GM03348 (cell line): ENCODE measurements at places on chromosomes 12 and 14.
A peak's percentile ranks its signal among the peaks of the same experiment; 100 is the strongest.

- DNase-seq = no peak
Measured at GRCh38 chr14:101495827-101496775, 65.2 kb upstream of the DIO3 start.

DNA sequence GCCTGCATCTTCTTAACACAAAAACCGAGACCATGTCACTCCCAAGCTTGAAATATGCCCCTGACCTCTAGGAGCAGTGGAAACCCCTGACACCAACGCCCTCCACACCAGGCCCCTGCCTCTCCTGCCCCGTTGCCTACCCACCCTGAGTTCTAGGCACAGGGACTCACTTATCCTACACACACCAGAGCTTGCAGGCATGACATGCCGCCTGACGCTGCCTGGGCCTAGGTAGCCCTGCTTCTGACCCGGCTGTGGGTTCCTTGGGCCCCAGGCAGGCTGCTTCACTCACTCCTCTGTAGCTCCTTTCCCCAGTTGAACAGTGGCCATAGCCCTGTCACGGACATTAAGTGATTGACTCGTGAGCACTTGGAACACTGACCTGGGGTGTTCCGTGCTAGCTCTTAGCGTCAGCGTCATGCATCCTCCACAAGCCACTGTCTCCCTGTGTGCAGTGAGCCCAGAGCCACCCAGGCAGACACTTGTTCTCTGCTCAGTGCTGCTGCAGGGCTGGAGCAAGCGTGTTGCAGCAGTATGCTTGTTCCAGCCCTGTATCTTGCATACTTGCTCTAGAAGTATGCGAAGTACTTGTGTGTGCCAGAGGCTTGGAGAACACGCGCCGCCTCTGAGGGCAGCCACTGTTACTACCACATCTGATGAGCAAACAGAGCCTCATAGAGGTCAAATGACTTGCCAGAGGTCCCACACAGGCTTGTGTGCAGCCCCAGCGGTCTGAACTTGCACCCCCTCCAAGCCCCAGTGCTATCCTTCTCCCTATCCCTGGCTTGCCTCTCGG lies 15.6 kb downstream of the OTUB2 start:
- DNase-seq = peak; percentile 88

GRCh38 chr14:77580477-77580876 lies 36.0 kb downstream of the SPTLC2 start:
- no peak for DNase-seq

GRCh38 chr12:50953047-50953446 lies 703 bp downstream of the HIGD1C start:
- no peak for DNase-seq

GRCh38 chr12:56020423-56021184 lies at the start of gene IKZF4:
IKZF4 (plus strand) TSS chr12:56021043; CDS start chr12:56021494, 451 bp downstream.
- DNase-seq = no peak

DNA sequence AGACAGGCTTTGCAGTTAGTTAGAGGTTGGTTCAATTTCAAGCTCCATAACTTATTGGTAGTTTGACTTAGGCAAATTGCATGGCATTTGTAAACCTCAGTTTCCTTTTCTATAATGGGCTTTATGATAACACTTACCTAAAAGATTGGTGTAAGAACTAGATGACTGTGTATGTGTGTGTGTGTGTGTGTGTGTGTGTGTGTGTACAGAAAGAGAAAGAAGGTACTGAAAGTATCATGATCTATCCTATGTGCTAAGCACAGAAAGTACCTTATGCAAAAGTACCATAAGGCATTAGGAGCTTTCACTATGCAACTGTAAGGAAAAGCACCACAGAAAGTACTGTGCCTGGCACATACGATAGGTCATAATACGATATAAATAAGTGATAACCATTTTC lies 304.3 kb upstream of the KITLG start:
- no peak for DNase-seq
